Fibroblast of skin of left biceps (primary cell): ENCODE measurements at places on chromosomes 3 and 15.

DNA sequence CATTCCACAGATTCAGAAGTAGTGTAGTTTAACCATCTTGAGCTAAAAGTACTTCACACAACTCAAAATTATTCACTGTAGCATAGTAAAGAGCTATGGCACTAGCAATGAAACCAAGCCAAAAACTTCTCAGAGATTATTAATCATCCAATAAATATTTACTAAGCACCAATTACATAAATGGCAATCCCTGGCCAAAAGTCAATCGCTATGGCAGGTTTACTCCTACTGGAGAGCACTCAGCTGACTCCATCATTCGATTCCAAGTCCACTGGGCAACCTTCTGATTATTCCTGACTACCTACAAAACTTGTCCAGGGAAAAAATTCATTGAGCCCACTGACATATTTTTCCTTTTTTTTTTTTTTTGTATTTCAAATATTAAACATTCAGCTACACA is 23.9 kb downstream of the ATP13A3 start:
- no peak for DNase-seq

DNA sequence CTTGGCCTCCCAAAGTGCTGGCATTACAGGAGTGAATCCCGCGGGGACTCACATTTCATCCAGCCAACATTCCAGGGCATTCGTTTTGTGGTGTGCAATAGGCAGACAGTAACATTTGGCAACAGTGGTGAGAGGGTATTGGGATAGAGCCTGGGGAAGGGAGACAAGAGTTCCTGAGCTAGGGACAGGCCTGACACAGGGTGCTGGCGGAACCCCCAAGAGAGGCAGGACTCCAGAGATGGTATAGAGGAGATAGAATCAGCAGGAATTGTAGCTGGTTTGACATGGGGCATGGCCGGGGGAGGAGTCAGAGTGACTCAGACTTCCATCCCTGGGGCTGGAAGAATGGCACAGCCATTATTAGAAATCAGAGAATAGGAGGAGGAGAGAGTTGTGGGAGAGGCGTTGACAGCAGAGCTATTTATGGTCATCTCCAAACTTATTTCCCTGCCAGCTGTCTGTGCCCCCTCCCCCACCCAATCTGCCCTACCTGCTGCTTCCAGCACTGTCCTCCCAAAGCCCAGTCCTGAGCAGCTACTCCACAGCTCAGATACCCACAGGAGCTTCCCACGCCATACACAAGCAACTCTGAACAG is 4.4 kb upstream of the IDH2 start:
- DNase-seq = no peak

- no peak for DNase-seq
These were observed 180.6 kb downstream of the GREM1 start for GRCh38 chr15:32898414-32898813.

- DNase-seq = no peak
These were observed 107.9 kb downstream of the ATG7 start for GRCh38 chr3:11379824-11380701.

GRCh38 chr3:172522871-172523818 is at the start of gene TNFSF10:
TNFSF10 (minus strand) TSS chr3:172523430; CDS start chr3:172523384, 46 bp downstream.
- no peak for DNase-seq

DNA sequence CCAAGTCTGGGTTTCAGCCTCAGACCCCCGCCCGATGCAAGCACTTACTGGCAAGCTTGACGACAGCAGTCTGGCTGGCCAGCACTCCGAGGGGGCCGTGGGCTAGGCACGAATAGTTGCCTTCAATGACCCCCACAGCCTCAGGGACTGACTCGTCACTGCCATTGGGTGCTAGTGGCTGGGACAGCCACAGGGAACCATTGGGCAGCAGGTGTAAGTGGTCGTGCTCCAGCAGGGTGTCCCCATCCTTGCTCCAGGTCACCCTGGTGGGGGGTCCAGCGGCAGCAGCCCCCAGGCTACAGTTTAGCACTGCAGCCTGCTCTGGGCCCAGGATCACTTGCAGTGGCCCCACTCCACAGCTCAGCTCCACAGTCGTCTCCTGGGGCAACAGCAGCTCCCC is 11.8 kb downstream of the IGDCC4 start:
- no peak for DNase-seq

DNA sequence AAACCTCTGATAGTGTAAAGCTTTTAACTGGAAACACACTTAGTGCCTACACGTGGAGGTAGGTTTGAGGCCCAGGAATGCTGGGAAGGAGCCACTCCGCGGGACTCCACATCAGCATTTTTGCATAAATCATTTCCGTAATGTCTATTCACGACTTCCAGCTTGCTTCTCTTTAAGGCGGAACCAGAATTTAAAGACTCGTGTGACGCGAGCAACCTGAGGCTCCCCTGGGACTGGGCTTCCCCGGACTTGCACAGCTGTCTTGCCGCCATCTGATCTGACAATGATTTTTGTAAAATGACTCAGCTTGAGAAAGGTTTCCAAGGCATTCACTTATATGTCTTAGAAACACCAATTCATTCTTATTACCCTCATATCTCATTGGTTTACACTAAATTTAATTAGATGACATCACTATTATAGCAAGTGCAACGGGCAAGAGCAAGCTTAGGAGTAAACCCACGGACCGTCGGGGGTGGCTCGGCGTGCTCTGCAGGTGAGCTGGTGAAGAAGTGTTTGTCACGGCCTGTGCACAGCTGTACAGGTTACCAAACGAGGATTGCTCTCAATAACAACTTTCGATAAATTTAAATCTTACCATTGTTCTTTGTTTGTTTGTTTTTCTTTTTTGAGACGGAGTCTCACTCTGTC is 95.2 kb downstream of the CHSY1 start:
- DNase-seq = peak; percentile 53

DNA sequence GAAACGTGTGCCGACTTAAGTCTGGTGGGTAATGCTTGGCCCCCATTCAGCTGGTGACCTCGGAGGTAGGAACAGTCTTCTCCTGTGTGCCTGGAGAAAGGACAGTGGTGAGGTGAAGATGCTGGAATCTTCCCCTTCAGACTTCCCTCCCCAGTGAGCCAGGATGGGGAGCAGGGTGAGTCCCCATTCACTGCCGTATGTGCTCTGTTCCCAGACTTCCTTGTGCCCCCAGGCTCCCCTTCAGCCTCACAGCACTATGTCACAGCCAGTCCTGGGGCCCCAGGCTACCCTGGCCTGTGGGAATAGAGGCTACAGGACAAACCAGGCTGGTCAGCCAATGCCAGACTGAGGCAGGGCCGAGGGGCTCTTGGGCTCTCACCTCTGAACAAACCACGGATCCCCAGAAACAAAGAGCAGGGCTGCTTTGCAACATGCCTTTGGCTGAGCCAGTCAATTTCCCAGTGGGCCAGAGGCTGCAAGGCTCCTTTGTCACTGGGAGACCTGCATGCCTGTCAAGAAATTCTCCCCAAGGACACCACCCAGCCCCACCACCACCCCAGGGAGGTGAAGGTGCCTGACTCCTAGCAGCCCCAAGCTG is 31.8 kb upstream of the HHATL start:
- no peak for DNase-seq

DNA sequence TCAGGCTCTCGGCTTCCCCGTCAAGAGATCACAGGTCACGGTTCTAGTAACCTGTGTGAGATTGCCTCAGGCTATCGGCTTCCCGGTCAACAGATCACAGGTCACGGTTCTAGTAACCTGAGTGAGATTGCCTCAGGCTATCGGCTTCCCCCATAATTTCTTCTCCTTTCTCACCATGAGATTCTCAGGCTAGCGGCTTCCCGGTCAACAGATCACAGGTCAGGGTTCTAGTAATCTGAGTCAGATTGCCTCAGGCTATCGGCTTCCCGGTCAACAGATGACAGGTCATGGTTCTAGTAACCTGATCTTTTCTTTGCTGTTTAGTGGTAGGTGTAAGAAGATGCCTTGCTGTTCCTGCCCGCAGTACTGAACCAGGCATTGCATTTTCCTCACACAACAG is 418.2 kb upstream of the ZNF717 start:
- DNase-seq = no peak

GRCh38 chr15:40325188-40325587 is 1.7 kb downstream of the INAFM2 start:
- DNase-seq = no peak

GRCh38 chr3:171256445-171257250 is 203.6 kb downstream of the TNIK start:
- DNase-seq = no peak

GRCh38 chr3:110813541-110813940 is 258.1 kb upstream of the NECTIN3 start:
- DNase-seq = no peak

DNA sequence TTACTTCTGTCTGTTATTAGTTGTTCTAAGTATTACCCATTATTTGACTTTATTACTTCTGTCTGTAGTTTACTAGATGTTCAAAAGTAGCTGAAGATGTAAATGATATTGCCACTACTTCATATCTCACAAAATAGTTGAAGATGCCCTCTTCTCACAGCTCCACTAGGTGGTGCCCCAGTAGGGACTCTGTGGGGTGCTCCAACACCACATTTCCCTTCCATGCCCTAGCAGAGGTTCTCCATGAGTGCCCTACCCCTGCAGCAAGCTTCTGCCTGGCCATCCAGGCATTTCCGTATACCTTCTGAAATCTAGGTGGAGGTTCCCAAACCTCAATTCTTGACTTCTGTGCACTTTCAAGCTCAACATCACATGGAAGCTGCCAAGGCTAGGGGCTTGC is 80.8 kb downstream of the KCNH8 start:
- DNase-seq = no peak

- DNase-seq = no peak
These were observed 93.9 kb downstream of the NAALADL2 start for GRCh38 chr3:174953068-174953467.

- DNase-seq = no peak
These were observed 63.0 kb upstream of the CFAP161 start for GRCh38 chr15:81071120-81071519.

DNA sequence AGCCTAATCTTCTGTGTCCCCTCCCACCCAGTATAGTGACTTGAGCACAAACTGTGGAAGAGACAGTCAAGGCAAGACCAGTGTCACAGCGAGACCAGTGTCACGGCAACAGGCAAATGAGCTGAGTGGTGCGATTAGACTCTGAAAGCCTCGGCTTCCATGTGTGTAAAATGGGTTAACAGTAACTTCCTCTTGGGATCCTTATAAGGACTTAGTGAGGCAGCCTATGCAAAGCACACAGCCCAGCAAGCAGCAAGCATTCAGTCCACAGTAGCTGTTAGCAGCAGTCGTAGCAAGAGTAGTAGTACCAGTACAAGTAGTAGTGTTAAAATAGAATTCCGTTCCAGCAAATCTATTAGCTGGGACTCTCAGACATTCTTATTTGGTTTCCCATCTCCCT is 334.1 kb downstream of the GABRB3 start:
- no peak for DNase-seq

- no peak for DNase-seq
These were observed 10.8 kb downstream of the BHLHE40 start for GRCh38 chr3:4990069-4990468.

DNA sequence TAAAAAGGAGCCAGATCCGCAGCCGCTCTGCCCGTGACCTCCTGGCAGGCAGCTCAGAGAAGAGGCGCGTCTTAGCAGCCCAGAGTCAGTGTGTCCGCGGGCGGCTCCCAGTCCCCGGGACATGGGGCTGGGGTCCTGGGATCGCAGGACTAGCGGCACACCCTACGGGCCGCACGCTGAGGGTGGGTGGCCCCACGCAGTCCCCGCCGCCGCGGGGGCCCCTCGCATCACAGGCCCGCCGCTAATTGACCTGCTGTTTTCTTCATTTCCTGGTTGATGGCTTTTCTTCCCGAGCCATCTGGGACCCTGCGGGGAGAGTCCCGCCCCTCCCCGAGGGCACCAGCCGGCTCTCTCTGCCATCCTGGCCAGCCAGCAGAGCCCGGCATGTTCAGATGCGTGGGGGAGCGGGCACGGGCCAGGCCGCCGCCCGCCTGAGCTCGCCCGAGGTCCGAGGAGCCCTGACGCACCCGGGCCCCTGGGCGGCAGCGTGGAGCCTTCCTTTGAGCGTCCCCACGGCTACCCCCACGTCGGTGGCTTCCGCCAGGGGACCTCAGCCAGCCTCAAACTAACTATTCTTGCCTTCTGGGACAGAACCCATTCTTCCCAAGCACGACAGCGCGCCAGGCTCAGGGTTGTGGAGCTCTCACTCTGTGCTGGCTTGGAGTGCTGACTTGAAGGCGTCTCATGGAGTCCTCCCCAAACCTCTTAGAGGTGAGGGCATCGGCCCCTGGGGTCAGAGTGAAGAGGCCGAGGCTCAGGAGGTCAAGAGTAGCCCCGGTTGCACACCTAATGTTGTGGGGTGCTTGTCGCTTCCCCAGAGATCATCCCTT is 34.6 kb upstream of the CACNA2D3 start:
- DNase-seq = no peak

GRCh38 chr3:196406811-196407470 is 25.3 kb downstream of the UBXN7 start:
- peak; percentile 67 for DNase-seq

- DNase-seq = no peak
These were observed 993.2 kb downstream of the OTOL1 start for GRCh38 chr3:162489853-162490252.

DNA sequence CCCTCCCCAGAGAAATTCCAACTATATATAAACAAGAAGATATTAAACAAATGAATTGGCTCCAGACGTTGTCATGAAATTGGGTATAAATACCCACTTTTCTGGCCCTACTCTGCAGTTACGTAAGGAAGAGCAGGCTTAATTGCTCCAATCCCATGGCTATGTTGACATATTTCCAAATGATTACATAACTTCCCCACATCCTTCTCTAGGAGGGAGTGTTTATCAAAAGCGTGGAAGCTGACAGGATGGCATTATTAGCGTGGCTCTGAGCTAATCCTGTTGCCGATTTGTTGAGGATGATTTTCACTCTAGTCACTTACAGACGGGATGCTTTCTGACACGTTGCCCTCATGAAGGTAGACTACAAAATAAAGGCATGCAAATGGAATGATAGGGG is 347.5 kb upstream of the TMCO5A start:
- no peak for DNase-seq

DNA sequence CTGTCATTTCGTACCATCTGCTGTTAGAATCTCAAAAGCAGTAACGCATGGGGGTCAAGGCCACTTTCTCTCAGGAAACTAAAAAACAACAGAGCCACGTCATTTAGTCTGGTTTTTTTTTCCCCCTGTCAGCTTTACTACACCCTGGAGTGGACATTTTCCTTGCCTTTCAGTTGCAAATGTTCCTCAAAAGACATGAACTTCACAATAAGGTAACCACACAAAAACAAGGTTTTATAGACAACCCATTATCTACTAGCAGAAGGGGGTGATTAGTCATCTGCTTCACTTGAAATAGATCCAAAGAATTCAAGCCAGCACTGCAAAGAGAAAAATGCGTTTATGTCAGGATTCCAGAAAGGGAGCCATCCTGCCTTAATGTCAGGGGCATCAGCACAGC is 171.8 kb upstream of the CDIN1 start:
- DNase-seq = peak; percentile 67

DNA sequence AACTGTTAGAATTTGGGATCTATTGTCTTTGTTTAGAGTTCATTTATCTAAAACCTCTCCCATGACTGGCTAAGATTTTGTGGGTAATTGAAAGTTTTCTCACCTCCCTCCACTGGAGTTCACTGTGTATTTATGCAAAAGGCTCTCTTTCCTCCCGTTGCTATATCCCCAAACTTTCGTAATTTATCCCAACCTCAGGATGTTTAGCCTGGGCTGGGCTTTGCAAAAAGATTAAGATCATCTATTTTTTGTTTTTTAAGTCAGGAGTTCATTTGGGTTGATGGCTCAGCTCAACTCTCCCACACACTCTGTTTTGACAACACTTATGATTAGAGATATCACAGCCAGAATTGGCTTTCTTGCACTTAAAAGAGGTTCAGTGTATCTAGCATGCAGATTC is 27.0 kb downstream of the SUCNR1 start:
- DNase-seq = no peak
